GDM1 (cell line): ENCODE measurements at places on chromosomes 4 and X.

DNA sequence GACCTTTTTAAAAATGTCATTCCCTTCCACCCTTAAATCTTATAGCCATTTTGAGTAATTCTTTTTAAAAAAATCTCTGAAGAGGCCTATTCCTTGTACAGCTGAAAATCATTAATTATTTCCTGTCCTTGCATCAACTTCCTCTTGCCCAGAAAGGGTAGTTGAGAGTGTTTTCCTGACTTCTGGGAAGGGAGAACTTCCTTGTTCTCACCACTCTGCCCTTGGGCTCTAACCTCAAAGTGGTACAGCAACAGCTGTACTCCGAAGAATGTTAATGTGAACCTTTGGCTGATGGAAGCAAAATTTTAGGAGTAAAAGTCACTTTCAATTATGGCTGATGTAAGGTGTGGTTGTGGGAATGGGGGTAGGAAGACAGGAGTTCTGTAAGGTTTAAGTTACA, 15.1 kb upstream of the FABP2 start:
- DNase-seq = peak; percentile 1

- no peak for DNase-seq
These were observed 10.5 kb upstream of the EIF4E start for GRCh38 chr4:98939438-98939837.

DNA sequence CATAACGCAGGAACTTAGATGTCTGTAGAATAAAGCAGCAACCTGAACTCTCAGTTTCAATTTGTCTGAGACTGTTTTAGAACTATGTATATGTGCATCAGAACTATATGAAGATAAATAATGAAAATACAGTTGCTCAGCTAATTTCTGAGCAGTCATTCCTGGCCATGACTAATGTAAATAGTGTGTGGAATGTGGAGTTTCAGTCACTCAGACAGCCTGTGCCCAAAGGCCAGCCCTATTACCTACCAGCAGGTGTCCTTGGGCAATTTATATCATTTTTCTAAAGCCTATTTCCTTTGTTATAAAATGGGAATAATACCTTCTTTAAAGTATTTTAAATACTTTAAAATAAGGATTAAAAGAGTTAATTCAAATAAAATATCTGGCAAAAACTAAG, 56.0 kb upstream of the RELL1 start:
- DNase-seq = no peak

- DNase-seq = no peak
These were observed 3.4 kb upstream of the IGBP1 start for GRCh38 chrX:70129816-70130215.

DNA sequence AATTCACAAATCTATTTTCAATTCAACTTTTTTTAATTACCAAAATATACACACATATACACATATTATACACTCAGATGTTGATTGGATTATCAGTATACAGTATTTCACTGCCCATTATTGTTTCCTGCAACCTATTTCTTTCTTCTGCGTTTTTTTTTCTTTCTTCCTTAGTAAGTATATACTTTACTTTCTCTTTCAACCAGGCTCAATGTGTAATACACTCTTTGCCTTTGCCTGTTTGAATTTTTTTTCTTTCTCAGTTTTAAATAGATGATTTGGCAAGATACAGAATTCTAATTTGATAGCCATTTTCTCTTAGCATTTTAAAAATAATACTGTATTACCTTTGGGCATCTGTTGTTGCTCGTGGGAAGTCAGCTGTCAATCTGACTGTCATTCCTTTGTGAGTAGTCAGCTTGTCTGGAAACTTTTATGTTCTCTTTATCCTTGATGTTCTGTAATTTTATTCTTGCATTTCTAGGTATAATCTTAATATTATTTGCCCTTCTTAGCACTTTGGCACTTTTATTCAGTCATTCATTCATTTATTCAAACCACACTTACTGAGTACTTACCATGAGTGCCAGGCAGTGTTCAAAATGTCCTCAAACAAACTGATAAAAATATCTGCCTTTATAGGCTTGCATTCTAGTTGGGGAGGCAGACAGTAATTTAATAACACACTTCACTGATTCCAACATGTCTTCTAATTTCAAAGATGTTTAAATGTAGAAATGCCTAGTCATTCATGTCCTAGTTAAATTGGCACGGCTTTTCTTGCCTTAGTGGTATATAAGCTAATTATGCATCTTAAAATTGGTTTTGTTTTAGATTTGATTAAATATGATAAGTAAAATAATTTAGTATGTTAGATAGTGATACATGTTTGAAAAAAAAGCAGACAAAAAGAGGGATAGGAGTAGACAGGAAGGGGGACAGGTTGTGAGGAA, 3.7 kb downstream of the USP38 start:
- no peak for DNase-seq

- DNase-seq = no peak
These were observed 426.8 kb downstream of the HNRNPD start for GRCh38 chr4:81946996-81947395.

GRCh38 chr4:85701861-85702321, 226.9 kb downstream of the ARHGAP24 start:
- no peak for DNase-seq

GRCh38 chr4:53688186-53688790, 97.0 kb upstream of the LNX1 start:
- peak; percentile 82 for DNase-seq

DNA sequence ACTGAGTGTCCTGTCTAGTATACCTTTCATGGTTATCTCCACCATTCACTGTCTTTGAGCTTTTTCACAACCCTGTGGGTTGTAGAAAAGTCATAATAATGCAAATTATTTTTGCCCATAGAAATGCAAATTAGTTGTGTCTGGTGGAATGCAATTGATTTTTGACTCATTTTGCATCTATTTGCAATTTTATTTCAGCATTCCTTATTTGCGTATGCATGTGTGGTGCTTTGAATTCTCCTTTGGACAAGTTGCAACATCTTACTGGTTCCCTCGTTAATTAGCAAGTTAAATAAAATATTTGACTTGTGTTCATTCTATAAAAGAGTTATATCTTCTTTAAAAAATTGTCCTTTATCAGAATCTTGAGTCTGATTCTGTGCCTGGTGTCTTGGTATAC, 297.3 kb upstream of the CASK start:
- no peak for DNase-seq

GRCh38 chr4:89579771-89580170, 257.2 kb downstream of the SNCA start:
- DNase-seq = no peak

DNA sequence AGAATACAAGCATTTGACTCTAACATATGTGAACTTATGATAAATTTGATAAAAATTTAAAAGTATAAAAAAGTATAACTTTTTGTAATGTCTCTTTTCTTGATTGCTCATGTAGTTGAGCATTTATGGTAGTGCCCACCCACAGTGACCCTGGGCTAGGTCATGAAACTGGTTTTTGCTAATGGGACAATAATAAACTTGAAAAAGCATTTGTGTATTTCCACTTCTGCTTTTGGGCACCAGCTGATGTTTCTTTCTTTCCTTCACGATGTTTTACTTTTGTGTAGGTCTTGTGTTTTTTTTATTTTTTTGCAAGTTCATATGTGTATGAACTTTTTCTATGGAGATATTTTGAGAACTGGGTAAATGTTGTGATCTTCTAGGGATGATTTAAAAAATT, 313.1 kb downstream of the CBLL2 start:
- no peak for DNase-seq

DNA sequence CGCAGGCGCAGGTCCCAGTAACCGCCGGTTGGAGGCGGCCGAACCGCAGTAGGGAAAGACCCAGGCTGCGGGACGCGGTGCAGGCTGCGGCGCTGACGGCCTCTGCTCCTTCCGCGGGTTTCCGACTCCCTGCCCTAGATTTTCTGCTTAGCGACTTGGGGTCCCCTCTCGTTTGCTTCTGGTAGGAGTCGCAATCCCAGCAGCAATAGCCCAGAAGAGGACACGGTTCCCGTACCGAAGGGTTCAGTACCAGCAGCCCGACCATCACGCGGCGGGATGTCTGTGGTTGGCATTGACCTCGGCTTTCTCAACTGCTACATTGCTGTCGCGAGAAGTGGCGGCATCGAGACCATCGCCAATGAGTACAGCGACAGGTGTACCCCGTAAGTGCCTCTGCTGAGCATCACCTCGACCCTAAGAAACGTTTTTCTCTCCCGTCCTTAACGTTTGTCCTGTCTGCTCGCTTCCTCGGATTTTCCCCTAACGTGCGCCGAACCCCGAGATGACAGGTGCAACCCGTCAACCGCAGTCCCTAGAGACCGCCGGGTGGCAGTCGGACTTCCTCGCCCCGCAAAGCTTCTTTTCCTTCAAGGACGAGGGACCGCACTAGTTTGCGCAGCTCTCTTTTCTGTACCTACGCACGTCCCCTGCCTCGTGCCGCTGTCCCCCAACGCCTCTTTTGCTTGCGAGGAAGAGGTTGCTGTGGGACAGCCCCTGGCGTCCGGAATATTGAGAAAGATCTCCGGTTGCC, at the start of gene HSPA4L:
TSS of gene HSPA4L (plus strand) at position 48 of the 751 bp plus-strand sequence. CDS start at position 277, 229 bp downstream.
- DNase-seq = no peak

- DNase-seq = no peak
These were observed 21.9 kb upstream of the MAD2L1 start for GRCh38 chr4:120088507-120088906.

GRCh38 chr4:61938250-61938846, 738.2 kb downstream of the ADGRL3 start:
- DNase-seq = no peak

DNA sequence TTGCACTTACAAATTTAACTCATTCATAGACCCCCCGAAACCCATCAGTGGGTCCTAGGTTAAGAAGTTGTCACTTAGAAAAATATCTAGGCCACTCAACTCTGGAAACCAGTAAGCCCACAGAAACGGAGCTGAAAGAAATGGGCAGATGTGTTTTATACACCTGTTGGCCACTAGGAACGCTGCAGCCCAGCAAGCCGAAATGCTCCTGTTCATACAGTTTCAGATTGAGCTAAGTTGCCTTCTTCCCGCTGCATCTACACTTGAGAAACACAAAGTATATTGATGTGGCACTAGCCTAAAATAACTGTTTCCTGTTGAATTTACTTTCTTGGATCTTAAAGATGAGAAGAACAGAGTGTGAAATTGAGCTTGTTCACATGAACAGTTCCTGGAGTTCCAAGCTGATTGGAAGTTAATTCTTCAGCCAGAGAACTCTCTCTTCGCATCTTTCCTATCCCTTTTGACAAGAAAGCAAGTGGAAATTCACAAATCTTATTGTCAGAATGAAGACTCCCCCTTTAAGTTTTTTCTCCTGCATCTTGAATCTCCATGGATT, 174.1 kb downstream of the RBMX2 start:
- DNase-seq = no peak

- no peak for DNase-seq
These were observed 226.7 kb upstream of the PRKX start for GRCh38 chrX:3940000-3940610.

GRCh38 chrX:152138388-152138784, at the start of gene MAGEA10:
TSS of gene MAGEA10 (minus strand) at chrX:152138577. CDS start at chrX:152135620, 2,957 bp downstream.
- no peak for DNase-seq

- DNase-seq = no peak
These were observed 427.4 kb upstream of the DIPK2B start for GRCh38 chrX:45628041-45628440.

DNA sequence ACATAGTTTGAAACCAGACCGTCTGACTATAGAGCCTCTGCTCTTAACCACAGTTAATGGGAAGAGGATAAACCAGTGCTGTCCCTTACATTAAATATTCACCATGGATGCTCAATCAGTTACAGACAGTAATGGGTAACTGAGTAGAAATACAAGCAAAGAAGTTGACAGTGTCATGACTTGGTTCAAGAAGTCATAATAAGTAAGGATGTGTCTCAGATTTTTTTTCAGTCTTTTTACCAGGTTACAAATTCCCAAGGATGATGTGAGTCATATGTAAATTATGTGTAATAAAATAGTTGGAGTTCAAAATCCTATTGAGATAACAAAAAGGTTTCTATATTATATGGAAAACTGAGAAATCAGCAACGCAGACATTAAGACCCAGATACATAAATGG, 31.1 kb downstream of the ZCCHC4 start:
- no peak for DNase-seq

- DNase-seq = no peak
These were observed 13.1 kb upstream of the RPL34 start for GRCh38 chr4:108607079-108607815.

DNA sequence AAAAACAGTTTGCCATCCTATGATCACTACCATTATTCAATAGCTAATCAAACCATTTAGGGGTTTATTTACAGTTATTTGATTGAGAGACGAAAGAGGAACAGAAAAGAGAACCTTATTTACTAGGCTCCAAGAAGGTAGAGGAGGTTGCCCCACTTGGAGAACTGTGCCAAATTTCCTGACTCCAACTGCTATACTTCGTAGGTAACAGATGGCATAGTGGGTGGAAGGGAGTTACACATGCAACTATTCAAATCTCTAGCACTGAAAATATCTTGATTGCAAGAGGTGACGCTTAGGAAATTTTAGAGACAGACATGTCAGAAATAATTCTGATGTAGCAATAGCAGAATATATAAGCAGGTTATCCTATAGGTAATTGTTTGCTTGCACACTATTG, 38.0 kb upstream of the TMPRSS11F start:
- no peak for DNase-seq

DNA sequence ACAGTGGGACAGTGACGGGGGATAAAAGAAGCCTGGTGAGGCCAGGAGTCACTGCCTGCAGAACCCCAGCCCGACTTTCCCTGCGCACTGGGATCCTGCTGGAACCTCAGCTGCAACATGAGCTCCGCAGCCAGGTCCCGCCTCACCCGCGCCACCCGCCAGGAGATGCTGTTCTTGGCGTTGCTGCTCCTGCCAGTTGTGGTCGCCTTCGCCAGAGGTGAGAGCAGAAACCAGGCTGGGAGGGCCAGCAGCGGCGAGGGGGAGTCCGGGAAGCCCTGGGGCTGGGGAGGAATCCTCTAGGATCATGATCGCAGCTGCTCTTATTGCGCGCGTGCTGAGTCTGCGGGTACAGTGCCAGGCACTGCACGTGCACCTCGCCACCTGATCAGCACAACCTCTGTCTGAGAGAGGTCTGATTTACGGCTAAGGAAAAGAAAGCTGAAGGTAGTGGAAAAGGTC, at the start of gene PF4V1:
TSS of gene PF4V1 (plus strand) at position 51 of the 459 bp plus-strand sequence. CDS start at position 118, 67 bp downstream.
- DNase-seq = no peak

DNA sequence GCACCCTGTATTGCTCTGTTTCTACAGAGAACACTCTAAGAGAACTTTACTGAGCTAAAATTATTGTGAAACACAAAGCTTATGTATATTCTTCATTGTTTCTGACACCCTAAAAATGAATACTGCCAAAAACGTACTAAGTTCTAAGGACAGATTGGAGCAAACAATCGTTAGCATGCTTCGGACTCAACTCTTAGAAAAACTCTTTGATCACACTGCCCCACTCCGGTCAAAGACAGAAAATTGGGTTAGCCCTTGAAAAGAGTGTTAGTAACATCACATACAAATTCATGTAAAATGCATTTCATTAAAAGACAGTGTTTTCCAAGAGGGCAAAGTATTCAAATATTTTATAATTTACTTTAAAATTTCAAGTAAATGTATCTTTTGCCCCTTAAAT, 177.4 kb downstream of the DCHS2 start:
- DNase-seq = no peak

DNA sequence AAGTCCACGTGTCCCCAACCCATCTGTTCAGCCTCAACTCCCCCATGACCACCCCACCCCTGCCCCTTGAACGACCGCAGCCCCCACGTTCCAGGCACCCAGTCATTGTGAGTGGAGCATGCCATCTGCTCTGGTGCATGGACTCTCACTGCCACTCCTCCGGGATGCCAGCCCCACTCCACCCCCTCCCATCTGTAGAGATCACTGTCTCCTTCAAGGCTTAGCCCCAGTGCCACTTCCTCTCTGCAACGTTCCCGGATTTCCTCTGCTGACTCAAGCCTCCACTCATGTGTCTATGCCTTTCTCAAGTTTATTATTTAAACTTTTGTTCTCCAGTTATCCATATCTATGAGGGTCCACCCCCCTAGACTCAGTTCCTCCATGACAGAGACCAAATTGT, 54.0 kb downstream of the MAML3 start:
- DNase-seq = peak; percentile 88

- DNase-seq = no peak
These were observed 105.0 kb upstream of the NR0B1 start for GRCh38 chrX:30414144-30414543.
